Immature natural killer cell (primary cell): ENCODE measurements at places on chromosomes 2 and 18. TPM values are rescaled to one million over a fixed set of nuclear protein-coding genes. Genes with fewer than 3 reads are reported as not detected.

Gene GCG
- not detected for polyA plus RNA-seq

GRCh38 chr18:26981360-26982082 lies 116.0 kb upstream of the AQP4 start:
- no peaks in the 10 kb centered on the region for H3K4me1 ChIP-seq
- no peaks in the 10 kb centered on the region for H3K36me3 ChIP-seq
- no peaks in the 10 kb centered on the region for H3K27me3 ChIP-seq
- no peak overlapping the region for H3K27ac ChIP-seq
- DNase-seq: no peak

DNA sequence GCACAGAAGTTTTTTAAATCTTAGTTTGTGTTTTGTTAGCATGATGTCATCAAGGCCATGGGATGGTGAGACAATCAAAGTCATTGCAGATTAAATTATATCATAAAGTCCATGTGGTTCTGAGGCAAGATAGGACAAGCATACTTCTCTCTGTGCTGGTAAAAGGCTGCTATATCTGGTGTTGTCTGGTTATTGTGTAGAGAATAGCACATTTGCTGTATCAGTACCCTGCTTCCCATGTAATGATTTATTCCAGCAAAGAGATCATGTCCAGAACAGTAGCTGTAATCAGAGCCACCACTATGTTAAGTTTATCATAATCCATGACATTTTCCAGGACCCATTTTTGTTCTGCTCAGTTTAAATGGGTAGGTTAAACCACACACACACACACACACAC lies 123.0 kb downstream of the TTC27 start:
- no peak overlapping the region for H3K27ac ChIP-seq
- H3K27me3 ChIP-seq: peaks cover 2% of the 10 kb centered on the region
- H3K36me3 ChIP-seq: peaks cover 13% of the 10 kb centered on the region
- no peak overlapping the region for H3K4me3 ChIP-seq
- no peak for DNase-seq

DNA sequence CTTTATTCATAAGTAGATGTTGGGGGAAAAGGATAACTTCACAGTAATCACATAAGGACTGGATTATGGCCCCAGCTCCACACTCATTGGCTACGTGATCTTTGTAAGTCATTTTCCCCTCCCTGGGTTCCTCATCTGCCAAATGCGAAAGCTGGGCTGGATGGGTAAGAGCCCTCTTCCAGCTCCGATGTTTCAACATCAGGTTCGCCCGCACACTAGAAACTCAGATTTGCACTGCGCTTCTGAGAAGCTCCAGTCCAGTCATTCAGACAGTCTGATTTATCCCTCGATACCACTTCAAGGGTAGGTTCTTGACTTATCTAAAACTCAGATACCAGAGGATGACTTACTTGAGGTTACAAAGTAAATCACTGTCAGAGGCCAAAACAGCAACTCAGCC lies 31.0 kb upstream of the RMDN2 start:
- no peak for DNase-seq
- H3K27ac ChIP-seq: no peak overlapping the region
- no peaks in the 10 kb centered on the region for H3K36me3 ChIP-seq
- peaks cover 13% of the 10 kb centered on the region for H3K27me3 ChIP-seq

GRCh38 chr2:49702740-49703139 lies 548.4 kb upstream of the FSHR start:
- H3K36me3 ChIP-seq: no peaks in the 10 kb centered on the region
- H3K4me3 ChIP-seq: no peak overlapping the region
- no peak for DNase-seq
- H3K27ac ChIP-seq: no peak overlapping the region

GRCh38 chr2:121184248-121184862 lies 100.6 kb downstream of the TFCP2L1 start:
- DNase-seq: no peak
- no peaks in the 10 kb centered on the region for H3K27me3 ChIP-seq
- H3K4me1 ChIP-seq: no peaks in the 10 kb centered on the region
- H3K4me3 ChIP-seq: no peak overlapping the region
- H3K36me3 ChIP-seq: no peaks in the 10 kb centered on the region

- H3K27me3 ChIP-seq: peaks cover 1% of the 10 kb centered on the region
- DNase-seq: no peak
- no peaks in the 10 kb centered on the region for H3K36me3 ChIP-seq
These were observed 35.5 kb downstream of the HS6ST1 start for GRCh38 chr2:128282976-128283810.

- no peaks in the 10 kb centered on the region for H3K36me3 ChIP-seq
- peaks cover 2% of the 10 kb centered on the region for H3K27me3 ChIP-seq
- peak overlapping the region; percentile 42 for H3K27ac ChIP-seq
These were observed 97.6 kb downstream of the NDUFA10 start for GRCh38 chr2:239927424-239927981.

- peaks cover 3% of the 10 kb centered on the region for H3K27me3 ChIP-seq
- no peak overlapping the region for H3K4me3 ChIP-seq
- no peak for DNase-seq
- H3K36me3 ChIP-seq: no peaks in the 10 kb centered on the region
- H3K27ac ChIP-seq: no peak overlapping the region
These were observed 55.7 kb downstream of the GLI2 start for GRCh38 chr2:120791243-120791961.
